ENCODE measurements at places on chromosomes 13 and 19.

- DNase-seq: peak; percentile 86
These were observed at the start of gene ATP5F1D for GRCh38 chr19:1241417-1242095. ATP5F1D (plus strand) TSS chr19:1241751; CDS start chr19:1241851, 100 bp downstream.

- peak; percentile 81 for DNase-seq
These were observed at the start of gene ZNF331 for GRCh38 chr19:53537521-53538377. ZNF331 (plus strand) TSS chr19:53538145; CDS start chr19:53569377, 31,232 bp downstream.

- DNase-seq: no peak
These were observed 30.4 kb downstream of the KLF5 start for GRCh38 chr13:73089213-73089612.

DNA sequence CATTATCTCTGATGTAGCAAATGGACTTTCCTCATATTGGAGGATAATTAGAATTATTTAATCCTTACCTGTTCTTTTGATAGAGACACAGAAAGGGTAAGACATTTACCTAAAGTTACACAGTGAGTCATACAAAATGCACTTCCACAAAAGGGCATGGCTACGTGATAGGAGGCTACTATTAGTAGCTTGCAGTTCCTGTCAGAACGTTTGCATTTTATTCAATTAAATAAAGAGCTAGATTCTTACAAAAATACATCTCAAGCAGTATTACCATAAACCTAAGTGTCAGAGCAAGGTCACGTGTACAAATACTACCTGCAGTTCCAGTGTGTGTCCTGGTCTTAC, 120.6 kb downstream of the ESD start:
- DNase-seq: no peak

GRCh38 chr13:106374631-106375030, 160.8 kb downstream of the EFNB2 start:
- no peak for DNase-seq

GRCh38 chr19:38134540-38135149, 89.4 kb downstream of the DPF1 start:
- DNase-seq: no peak

- DNase-seq: no peak
These were observed 12.8 kb upstream of the CDC42EP5 start for GRCh38 chr19:54485851-54486250.

DNA sequence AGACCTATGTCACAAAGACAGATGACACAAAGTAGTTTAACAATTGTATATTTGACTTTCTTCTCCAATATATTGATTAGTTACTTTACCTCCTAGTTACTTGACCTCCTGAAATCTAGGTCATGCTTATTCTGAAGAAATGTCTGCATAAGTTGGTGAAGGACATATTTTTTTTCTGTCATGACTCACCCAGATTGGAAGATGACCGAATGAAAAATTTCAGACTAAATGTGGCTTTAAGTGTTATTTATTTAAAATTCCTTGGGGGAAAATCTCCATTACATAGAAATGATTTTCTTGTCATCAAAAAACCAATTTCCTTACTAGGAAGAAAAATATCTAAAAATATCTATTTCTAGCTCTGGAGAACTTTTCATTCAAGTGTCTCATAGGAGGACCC, 217.1 kb downstream of the POSTN start:
- DNase-seq: no peak

- DNase-seq: no peak
These were observed 99.8 kb downstream of the GPR12 start for GRCh38 chr13:26660766-26661165.

DNA sequence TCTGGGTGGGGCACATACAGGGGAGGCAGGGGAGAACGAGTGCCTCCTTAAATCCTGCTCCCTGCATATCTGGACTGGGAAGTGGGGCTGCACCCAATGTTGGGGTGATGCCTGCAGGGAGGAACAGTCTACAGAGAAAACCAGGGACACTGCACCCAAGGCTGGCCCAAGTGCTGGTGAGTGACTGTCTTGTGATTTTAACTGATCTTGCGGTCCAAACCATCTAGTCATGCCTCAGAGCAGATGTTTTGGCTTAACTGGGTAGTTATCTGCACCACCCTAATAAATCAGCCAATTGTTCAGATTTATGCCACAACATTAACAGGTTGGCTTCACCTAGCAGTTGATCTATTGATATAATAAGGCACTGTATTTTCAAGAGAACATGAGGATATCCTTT, 219.2 kb upstream of the IRS2 start:
- no peak for DNase-seq

DNA sequence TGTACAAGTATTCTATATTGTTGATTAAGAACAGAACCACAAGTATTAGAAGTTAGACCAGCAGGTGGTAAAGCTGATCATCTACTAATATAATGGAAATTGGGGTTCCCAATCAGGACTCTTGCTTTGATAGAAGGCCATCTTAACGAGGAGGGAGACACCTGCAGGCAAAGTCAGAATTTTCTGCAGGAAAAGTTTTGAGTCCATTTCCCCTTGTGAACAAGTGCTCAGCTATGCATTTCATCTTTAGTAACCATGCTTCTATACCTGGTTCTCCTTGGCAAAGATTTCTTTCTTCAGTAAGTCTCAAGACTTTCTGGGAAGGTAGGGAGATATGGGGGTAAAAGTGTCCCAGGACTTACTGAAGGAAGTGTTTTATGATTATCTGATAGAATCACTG, 36.1 kb upstream of the USPL1 start:
- no peak for DNase-seq

GRCh38 chr19:3196064-3196932, 10.6 kb downstream of the NCLN start:
- DNase-seq: no peak

GRCh38 chr13:41289463-41289881, 21.6 kb upstream of the NAA16 start:
- no peak for DNase-seq

GRCh38 chr13:48159826-48160225, 64.9 kb upstream of the MED4 start:
- no peak for DNase-seq

- DNase-seq: no peak
These were observed 679 bp upstream of the CDADC1 start for GRCh38 chr13:49246850-49247642.

GRCh38 chr19:33274663-33275558, 27.4 kb downstream of the CEBPA start:
- no peak for DNase-seq

DNA sequence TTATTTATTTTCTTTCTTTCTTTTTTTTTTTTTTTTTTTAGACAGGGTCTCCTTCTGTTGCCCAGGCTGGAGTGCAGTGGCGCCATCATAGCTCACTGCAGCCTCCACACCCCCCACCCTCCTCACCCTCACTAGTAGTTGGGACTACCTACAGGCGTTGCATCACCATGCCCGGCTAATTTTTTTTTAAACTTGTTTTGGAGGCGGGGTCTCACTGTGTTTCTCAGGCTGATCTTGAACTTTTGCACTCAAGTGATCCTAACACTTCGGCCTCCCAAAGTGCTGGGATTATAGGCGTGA, 33.6 kb downstream of the GJA3 start:
- no peak for DNase-seq

GRCh38 chr13:40124633-40125015, 469.2 kb downstream of the COG6 start:
- no peak for DNase-seq

DNA sequence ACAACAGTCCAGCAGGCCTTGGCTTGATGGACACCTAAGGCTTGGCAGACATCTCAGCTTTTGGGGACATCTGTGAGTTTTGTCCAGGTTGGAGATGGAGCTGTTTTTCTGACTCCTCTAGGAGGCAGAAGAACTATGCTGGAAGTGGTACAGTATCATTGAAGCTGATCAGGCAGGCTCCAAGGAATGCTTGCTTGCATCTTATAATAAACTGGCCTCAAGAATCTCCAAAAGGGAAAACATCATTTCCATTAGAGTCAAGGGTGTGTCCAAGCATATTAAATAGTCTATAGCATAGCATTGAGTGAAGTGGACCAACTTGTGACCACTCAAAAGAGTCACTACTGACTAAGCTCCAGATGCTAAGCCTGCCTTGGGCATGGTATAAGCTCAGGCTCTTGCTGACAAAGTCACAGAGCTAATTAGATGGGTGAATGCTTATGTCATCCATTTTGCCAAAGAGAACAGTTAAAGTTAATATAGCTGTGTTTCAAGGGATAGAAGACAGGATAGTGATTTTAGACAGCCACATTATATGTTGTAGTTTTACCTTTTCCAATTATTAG, 216.0 kb downstream of the DNAJC15 start:
- no peak for DNase-seq

DNA sequence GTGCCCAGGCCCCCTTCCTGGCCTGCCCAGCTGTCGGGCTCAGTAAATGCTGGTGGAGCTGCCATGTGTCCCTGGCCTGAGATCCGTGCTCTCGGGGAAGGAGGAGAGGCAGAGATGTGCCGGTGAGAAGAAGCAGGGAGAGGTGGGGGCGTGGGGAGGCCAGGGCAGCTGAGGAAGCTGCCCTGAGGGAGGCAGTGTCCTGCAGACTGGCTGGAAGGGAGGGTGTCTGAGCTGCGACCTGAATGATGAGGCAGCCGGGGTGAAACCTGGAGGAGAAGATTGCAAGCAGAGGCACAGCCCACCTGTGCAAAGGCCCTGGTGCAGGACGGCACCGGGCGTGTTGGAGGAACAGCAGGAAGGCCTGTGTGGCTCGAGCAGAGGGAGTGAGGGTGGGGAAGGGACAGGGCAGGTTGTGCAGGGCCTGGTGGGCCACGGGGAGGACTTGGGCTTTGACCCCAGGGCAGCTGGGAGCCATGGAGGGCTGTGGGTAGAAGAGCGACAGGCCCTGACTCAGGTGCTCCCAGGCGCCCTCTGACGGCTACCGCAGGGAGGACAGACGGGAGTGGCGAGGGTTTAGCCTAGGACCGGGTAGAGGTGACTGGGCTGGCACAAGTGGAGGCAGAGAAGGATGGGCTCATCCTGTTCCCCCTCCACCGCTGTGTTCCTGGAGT, 14.0 kb upstream of the CELF5 start:
- DNase-seq: peak; percentile 9

- DNase-seq: peak; percentile 16
These were observed 16.1 kb upstream of the USP29 start for GRCh38 chr19:57103573-57104277.

DNA sequence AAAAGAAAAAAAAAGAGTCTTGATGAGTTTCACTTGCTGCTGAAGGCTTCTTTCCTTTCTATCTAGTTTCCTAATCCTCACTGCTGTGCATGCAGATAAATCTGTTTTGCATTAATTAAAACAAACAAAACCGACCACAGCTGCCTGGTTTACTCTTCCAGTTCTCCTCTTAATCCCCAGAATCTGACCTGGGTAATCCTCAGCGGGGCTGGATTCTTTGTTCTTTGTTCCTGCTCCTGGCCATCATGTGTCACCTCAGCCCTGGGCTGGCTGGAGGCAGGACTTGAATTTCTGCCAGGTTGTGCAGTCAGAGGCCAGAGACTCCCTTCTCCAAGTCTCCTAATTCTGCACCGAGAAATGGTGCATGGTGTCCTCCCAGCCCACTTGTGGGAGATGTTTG, 52.2 kb upstream of the CYP4F8 start:
- DNase-seq: no peak

DNA sequence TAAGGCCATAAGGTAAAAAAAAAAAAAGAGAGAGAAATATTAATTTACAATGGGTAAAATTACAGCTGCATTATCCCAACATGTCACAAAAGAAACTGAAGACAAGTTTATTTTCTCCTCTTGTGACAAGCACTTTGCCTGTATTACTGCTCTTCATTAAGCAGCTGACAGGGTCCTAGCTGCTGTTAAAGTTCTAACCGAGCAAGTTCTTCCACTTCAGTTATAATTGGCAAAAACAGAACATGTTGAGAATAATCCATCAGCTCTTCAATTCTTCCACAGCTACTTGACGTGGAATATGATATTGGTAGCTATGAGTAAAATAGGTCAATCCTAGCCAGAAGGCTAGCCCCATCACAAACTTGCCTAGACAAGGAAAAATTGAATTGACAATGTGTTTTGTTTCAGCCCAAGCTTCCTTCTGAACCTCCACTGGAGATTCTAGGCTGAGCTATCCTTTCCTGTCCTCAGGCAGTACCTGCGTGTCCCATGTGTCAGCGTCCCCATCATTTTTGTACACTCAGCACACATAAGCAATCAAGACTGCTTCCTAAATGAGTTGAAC, 32.2 kb upstream of the DOCK9 start:
- no peak for DNase-seq

DNA sequence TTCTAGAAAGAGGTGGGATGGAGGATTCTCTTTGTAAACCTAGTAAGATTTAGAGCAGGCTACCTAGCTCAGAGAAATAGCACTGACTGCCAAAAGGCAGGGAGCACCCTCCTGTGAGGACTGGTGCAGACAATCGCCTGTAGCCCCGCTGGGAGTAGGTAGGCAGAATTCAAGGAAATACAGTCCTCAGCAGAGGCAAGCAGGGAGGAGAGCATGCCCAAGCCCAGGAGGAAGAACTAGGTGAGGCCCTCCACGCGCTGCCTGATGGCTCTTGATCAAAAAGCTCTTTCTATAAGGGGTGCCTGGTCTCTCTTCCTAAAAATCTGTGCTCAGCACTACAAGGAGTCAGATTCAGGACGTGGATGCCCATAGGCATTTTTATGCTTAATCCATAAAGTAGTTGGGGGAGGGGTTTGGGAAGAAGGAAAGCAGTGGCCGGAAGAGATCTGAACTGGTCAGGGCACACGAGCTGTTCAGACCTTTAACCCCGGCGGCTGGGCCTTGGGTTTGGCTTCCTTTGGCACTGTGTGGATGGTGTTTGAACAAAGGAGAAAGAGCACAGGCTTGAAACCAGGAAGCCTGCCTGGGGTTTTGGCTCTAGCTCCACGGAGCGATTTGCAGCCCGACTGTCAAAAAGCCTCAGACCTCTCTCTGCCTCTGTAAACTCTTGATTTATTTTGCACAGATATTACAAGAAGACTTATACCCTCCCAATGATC, 320.6 kb downstream of the FOXO1 start:
- no peak for DNase-seq

DNA sequence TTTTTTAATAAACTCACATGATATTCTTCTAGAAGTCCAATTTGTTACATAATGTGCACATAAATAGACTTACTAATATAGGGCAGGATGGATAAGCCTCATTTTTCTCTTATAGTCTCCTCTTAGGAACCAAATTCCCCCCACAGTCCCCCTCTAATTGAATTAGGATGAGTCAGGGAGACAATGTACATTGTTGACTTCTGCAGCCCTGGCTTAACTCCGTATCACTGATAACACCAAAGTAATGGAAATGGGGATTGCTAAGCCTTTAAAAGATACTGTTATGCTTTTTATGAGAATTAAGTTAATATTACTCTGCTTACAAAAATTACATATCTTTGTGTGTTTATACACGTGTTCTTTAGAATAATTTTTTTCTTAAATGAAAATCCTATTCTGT, 5.1 kb upstream of the PCDH9 start:
- no peak for DNase-seq

GRCh38 chr19:28009696-28010095, 1203.3 kb downstream of the UQCRFS1 start:
- DNase-seq: no peak

Measured in activated CD8-positive, alpha-beta memory T cell treated with anti-CD3 and anti-CD28 coated beads for 1 hour (primary cell).